ENCODE measurements at places on chromosomes 3 and 15.
A peak's percentile ranks its signal among the peaks of the same experiment; 100 is the strongest.

DNA sequence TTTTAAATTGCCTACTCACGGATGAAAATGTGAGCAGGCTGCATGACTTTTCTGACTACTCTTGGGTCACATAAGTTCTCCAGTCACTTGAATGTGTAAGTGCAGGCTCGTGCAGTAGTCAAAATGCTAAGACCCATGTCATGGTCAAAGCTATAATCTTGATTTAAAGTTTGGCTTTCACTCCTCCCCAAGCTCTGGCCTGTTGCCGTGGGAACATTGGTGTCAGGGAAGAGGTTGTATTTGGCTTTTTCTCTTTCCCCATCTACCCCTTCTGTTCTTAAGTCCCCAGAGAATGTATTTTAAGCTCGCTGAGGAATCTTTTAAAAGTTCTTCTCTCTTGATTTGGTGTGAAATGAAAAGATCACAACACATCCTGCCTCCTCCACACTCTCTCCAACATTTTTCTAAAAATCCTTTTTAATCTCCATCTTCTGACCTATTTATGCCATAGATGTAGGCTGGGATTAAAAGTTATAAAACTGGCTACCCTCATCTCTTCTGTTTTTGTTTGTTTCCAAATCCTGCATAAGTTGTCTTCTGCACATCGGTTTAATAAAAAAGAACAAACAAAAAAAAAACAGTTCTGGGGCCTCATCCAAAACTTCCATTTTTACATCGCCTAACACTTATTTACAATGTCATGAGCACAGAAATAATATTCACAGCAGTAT lies 61.4 kb upstream of the ADAMTSL3 start:
- no peak for DNase-seq

DNA sequence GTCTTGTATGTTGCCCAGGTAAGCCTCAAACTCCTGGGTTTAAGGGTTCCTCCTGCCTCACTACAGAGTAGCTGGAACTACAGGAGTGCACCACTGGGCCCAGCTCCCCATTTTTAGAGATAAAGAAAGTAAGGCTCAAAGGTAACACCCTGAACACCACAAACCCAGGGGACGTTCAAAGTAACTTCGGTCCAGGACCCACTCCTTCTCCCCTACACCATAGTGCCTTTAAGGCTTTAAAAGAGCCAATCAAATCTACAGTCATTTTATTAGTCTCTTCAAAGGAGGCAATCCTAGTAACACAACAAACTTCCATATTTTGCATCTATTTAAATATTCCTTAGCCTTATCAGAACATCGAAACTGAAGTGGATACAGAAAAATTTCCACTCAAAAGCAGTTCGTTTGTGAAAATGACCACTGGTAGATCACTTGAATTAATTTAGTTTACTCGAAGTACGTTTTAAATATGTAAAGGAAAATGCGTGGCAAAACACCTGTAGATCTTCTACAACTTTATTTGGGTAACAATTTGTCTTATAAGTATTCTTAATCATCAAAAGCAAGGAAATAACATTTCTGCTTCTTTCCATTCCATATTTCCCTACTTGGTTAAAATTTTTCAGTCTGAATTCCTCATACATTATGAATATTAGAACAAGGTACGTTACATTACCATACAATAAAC lies 1.8 kb downstream of the STAG1 start:
- no peak for DNase-seq

- no peak for DNase-seq
These were observed 351.7 kb upstream of the THRB start for GRCh38 chr3:24846286-24846860.

GRCh38 chr3:51942603-51943450 lies 664 bp downstream of the PARP3 start:
- peak; percentile 20 for DNase-seq

DNA sequence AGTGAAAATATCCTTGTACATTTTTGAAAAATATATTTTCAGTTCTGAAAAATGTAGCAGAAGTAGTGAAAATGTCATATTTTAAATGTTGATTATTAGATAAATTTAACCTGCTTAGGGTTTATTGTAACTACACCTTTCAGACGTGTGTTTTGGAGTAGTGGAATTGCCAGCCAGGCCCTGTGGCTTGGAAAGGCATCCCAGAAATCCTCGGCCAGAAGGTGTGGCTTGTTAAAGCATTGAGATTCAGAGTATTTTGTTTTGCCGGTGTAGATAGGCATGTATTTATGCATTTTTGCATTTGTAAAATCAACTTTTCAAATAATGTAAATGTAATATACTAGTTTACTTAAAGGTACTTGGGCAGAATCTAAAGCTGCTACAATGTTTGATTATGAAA lies 7.0 kb downstream of the EBLN2 start:
- no peak for DNase-seq

DNA sequence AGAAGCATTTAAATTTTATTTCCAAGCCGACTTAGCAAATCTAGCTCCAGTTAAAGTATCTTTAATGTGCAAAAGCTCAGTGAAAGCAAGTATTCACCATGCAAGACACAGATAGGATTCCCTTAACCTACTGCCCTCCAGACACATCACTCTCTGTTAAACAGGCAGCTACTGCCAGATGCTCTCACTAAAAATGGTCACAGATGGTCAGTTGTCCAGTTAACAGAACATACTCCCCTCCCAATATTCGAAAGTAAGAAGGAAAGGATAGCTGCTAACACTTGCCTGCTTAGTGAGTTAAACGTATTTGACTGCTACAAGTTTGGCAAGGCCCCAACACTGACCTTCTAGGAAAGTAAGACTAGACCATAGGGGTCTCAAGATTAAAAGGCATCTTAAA lies 73.7 kb downstream of the PRTG start:
- DNase-seq: no peak

- no peak for DNase-seq
These were observed 12.4 kb downstream of the TPM1 start for GRCh38 chr15:63054985-63055384.

GRCh38 chr15:35713733-35714132 lies 167.8 kb upstream of the DPH6 start:
- no peak for DNase-seq

GRCh38 chr3:189202583-189202982 lies 30.8 kb downstream of the TPRG1 start:
- DNase-seq: no peak

GRCh38 chr3:43870120-43870519 lies 179.4 kb downstream of the ABHD5 start:
- DNase-seq: no peak

- DNase-seq: no peak
These were observed 35.5 kb downstream of the RFX7 start for GRCh38 chr15:56208185-56208584.

GRCh38 chr3:18378218-18378617 lies 46.9 kb downstream of the SATB1 start:
- DNase-seq: no peak

Measured in progenitor cell of endocrine pancreas (in vitro differentiated cells).